Uterine smooth muscle cell (primary cell): ENCODE measurements at places on chromosomes 13 and 19. TPM values are rescaled to one million over a fixed set of nuclear protein-coding genes. Genes with fewer than 3 reads are reported as not detected.

FXYD7 gene
- total RNA-seq = not detected in 2 replicates

DLL3 gene
- total RNA-seq = 0.12 and 0.55 TPM in 2 replicates

NFILZ gene
- not detected in 2 replicates for total RNA-seq

ERICH4 gene
- not detected in 2 replicates for total RNA-seq

IGSF23 gene
- not detected in 2 replicates for total RNA-seq
